ENCODE measurements at places on chromosomes 1 and 21.

- DNase-seq, result no peak
These were observed 153.3 kb upstream of the SGIP1 start for GRCh38 chr1:66380452-66381212.

- no peak for DNase-seq
These were observed 1.5 kb downstream of the ZNF691 start for GRCh38 chr1:42847721-42848460.

DNA sequence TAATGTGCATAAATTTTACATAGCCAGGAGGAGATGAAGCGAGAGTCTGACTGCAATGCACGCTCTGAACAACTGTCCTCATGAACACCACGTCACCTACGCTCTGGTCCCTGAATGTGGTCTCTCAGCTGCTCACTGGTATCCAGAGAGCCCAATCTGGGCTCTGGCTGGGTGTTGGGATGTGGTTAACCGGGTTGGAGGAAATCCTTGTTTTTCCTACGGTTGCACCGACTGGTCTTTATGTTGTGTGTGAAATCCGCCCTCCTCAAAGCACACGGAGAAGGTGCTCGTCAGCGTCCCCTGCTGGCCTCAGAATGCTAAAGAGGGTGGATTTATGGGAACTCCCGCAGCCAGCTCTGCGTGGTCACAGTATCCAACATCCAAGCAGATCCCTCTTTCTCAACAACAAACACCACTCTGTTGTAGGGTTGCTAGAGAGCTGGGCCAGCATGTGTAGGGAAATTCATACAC, 51.8 kb upstream of the FAM89A start:
- DNase-seq, result peak; percentile 51

- DNase-seq, result no peak
These were observed 172.1 kb downstream of the HHAT start for GRCh38 chr1:210500831-210501230.

GRCh38 chr1:93729502-93729901, 47.9 kb upstream of the BCAR3 start:
- no peak for DNase-seq

GRCh38 chr1:90134175-90134955, 139.5 kb downstream of the ZNF326 start:
- no peak for DNase-seq

- DNase-seq, result no peak
These were observed 395.9 kb downstream of the MATN1 start for GRCh38 chr1:30327370-30328099.

DNA sequence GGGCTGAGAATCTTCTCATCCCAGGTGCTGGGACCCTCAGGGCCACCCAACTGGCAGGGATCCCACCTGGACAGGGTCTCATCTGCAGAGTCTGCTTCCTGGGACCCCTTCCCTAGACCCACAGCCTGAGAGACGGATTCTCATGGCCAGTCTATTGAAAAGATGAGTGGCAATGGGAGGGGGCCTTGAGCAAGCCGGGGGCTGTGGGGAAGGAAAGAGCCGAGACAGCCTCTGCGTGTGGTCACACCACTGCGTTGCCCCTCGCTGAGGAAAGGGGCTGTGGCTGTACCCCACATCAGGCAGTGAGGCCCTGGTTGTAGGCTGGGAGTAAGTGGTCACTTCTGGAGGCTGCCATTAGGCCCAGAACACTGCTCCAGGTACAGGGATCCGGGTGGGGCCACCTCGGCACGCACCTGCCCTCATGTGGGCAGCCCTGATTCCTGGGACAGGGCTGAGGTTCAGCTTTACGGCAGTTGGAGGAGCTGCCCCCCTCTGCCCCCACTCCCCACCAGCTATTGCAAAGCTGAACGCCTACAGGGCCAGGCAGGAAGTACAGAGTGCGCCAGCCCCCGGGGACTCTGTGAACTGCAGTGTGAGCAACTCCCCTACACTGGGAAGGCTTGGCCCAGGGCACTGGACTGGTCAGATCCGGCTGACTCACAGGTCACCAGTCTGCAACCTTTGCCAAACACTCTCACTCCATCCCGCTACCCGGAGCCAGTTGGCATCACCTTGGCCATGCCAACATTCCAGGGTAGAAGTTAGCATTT, 106.9 kb downstream of the RIPK4 start:
- DNase-seq, result no peak

DNA sequence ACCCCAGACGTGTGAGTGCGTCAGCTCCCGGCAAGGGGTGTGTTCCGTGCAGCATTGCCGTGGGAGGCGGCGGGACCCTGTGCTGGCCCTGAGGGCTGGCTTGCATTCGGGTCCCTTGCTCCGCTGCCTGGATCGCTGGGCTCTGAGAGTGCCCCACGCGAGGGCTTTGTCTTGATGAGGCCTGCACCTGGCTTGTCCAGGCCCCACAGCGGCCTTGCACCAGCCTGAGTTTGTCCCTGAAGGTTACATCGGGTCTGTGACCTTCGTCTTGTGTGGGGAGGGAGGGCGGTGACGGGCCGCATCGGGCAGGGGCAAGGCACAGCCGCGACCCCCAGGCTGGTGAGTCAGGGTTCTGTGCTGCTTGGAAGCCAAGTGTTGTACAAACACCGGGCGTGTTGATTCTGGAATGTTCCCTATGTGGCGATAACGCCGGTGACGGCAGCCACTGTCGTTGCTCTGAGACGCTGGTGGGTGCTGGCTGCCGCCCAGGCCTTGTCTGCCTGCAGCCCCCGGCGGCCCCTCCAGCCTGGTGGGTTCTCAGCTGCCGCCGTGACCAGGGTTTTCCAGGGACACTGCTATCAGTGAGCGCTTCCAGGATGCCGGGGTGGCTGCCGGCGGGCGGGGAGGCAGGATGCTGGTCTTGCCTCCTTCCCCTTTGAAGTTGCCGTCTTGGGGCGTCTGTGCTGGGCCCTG, 42.9 kb downstream of the SLX9 start:
- DNase-seq, result peak; percentile 28

GRCh38 chr1:110880708-110881374, 7.9 kb downstream of the CD53 start:
- no peak for DNase-seq

DNA sequence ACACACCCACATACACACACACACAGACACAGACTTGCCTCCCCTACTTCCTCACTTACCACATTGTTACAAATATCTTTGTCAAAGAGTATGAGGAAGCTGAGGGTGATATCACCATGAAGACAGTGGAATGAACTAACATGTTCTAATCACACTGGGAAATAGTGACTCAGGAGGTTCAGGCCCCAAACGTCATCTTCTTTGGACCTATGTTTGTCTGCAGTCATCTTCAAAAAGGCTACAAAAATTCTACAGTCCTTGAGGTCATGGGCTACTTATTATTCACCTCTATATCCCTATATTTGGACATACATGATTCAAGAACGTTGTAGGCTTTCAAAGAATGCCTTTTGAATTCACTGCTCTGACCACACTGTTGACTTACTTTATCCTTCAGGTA, 2.1 kb upstream of the LCE2C start:
- DNase-seq, result no peak

DNA sequence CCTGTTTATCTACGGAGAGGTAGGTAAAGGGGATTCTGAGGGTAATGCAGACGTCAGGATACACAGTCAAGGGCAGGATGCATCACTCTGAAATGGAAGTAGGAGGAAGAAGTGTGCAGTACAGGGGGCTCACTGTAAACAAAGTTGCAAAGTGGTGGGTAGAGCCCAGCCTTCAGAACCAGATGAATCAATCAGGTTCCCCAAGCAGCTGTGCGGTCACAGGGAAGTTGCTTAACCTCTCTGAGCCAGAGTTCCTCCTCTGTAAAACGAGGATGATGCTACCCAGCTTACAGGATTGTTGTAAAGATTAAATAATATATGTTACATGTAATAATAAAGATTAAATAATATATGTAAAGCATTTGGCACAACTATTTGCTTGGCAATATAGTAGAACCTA, 13.5 kb upstream of the MYOM3 start:
- DNase-seq, result no peak

- no peak for DNase-seq
These were observed 10.7 kb downstream of the ZFYVE9 start for GRCh38 chr1:52152572-52152971.

GRCh38 chr1:19289244-19289643, 674 bp upstream of the AKR7A3 start:
- DNase-seq, result no peak

DNA sequence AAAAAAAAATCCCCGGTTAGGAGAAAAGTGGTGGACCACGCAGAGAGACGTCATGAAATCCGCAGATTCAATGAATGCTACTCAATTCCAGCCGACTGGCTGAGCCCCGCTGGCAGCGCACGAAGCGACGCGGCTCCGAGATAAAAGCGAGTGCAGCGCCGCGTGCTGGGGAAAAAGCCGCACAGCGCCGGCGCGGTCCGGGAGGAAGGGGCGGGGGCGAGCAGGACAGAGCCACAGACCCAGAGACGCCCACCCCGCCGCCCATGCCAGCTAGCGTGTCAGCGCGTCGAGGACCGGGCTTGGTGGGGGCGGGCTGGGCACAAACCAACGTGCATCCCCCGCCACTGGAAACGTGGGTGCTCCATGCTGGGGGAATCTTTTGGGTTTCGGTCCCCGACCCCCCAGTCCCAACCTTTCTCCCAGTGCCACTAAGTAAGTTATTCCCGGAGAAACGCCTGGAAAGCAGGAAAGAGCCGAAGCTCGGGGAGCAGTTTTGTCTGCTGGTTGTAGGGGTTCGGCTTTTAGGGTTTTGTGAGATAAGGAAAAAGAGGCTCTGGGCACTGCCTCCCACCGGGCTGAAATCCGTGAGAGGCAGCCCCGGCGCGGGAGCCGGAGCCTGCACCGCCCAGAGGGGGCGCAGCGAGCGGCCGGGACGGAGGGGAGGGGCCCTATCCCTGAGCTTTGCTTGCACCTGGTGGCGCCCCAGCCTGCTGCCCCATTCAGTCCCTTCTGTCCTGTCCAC, at the start of gene KCNJ6:
KCNJ6 (minus strand) TSS at position 148 of the 742 bp plus-strand sequence. CDS start 75,775 bp downstream, outside the sequence.
- peak; percentile 36 for DNase-seq
